ENCODE measurements at places on chromosomes 4 and X. TPM values are rescaled to one million over a fixed set of nuclear protein-coding genes. Genes with fewer than 3 reads are reported as not detected.

GRCh38 chr4:26573389-26573794 lies 10.5 kb upstream of the TBC1D19 start:
- DNase-seq, result no peak

DNA sequence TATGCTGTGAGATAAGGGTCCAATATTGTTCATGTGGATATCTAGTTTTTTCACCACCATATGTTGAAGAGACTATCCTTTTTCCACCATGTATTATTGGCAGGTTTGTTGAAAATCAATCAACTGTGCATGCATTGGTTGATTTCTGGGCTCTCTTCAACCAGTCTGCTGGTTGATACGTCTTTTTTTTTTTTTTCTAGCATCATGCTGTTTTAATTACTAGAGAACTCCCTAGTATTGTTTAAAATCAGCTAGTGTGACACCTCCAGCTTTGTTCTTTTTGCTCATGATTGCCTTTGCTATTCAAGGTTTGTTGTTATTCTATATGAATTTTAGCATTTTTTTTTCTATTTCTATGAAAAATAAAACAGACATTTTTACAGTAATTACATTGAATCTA lies 123.9 kb downstream of the SLC7A11 start:
- no peak for DNase-seq

- no peak for DNase-seq
These were observed 453.1 kb downstream of the CCSER1 start for GRCh38 chr4:90580326-90580725.

DNA sequence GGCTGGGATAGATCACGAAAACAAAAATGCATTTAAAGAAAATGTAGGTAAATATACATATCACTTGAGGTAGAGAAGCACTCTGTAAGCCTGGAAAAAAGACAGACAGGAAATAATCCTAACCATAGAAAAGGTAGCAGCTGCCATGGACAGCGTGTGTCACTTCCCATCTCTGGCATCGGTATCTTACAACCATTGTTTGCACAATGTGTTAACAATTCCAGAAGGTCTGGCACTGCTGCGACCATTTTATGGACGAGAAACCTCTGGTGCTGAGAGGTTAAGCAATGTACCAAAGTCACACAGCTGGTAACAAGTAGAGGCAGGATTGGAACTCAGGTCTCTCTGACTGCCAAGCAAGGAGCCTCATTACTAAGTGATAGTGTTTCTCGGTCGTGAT lies 1.7 kb upstream of the MTNR1A start:
- no peak for DNase-seq

Gene F8A1
- 27.8 TPM for total RNA-seq

Gene NEUROG2
- not detected for total RNA-seq

DNA sequence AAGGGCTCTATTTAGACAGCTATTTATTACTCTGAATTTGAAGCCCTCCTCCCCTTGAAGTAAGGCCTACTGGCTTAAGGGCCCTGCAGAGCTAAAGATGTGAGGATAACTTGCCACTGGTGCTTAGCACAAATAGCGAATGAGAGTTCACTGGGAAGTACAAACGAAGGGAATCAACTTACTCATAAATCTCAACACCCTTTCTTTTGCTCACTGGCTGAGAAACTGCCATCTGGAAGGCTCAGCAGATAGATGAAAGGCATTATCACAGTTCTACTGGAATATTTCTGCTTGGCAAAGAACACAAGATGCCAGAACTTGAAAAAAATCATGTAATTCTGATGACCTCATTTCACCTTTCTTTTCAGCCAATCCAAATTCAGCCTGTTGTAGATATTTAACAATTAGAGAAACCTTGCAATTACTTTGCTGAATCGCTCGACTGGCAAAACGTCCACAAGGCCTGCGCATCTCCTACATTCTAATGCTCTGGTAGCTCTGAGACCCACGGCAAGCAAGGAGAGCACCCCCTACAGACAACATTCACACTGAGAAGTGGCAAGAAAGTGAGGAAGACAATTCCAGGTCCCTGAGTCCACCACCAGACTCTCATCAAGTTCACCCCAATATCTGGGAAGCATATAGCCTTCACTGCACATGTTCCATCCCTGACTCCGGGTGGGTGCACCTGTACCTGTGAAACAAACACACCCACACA lies 27.5 kb downstream of the TSPAN5 start:
- no peak for DNase-seq

- no peak for DNase-seq
These were observed 78.7 kb upstream of the CBLL2 start for GRCh38 chrX:22193851-22194659.

Gene C4orf51
- not detected for total RNA-seq

Data from left cardiac atrium (tissue), 4 donors.